ENCODE measurements at places on chromosomes 5 and 9.

- peak; percentile 69 for DNase-seq
Measured at GRCh38 chr5:76542887-76543690, 80.1 kb downstream of the F2RL2 start.

DNA sequence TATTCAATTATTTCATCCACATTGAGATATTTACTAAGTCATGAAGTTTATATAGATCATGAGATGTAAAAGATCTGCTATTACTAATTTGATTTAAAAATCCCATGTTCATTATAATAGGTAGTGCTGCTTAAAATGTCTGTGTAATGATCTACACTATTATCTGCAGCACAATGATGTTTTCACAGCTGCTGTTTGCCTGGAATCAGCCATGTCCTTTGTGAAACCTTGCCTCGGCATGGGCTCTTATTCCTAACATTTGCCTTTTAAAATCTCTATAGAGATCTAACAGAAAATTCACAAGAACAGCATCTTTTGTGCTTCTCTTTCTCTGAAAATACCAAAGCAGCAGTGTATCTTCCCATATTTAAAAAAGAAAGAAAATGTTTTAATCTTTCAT is 444.6 kb downstream of the PTPRD start:
- DNase-seq = no peak

DNA sequence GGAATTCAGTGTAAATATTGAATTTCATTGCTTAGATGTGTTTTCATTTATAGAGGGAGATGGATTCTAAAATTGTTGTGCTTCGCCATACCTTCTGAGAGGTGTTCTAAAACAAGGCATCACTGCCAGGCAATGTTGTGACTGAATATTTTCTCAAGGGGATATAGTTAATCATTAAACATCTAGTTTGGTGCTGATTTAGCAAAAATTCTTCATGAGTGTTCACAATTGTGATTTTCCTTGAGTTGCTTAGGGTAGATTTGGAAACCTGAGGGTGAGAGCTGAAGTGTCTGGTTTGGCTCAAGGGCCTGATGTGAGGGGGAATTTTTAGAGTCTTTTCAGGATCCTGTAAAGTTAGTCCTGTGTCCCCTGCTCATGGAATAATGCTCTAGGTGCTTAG is 104.5 kb downstream of the MAT2B start:
- no peak for DNase-seq

DNA sequence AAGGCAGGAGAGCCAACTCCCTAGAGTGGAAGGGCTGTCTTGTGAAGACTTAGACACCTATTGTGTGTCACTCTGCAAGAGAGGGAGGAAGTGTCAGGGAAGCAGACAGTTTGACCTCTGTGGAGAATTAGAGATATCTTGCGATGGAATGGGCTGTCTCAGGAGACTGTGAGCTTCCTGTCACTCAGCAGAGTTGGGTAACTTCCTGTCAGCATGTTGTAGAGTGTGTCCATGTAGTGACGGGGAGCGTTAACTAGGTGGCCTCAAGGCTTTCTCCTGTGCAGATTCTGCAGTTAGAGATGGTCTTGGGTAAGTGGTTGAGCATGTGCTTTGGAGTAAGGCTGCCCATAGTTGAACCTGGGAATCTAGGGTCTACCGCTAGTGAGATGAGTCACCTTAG is 136.5 kb downstream of the KIF4B start:
- no peak for DNase-seq

DNA sequence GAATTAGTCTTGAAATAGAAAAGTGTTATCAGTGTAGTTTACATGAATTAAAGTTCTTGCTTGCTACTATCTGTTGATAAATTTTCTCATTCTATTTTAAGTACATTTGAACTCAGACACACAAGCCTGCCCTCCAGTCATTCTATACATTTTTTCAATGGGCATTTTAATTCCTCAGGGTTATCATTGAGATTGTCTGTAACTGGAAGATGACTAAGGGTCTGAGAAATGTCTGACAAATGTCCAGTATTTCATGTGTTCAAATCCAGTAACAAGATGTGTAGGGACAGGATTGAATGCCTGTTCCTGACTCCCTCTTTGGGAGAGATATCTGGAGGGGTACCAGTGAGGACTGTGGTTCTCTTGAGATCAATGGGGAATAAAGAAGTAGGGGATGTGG is 223.9 kb upstream of the ADAMTSL1 start:
- no peak for DNase-seq

- DNase-seq = no peak
Measured at GRCh38 chr5:3121813-3122212, 370.3 kb upstream of the IRX2 start.

DNA sequence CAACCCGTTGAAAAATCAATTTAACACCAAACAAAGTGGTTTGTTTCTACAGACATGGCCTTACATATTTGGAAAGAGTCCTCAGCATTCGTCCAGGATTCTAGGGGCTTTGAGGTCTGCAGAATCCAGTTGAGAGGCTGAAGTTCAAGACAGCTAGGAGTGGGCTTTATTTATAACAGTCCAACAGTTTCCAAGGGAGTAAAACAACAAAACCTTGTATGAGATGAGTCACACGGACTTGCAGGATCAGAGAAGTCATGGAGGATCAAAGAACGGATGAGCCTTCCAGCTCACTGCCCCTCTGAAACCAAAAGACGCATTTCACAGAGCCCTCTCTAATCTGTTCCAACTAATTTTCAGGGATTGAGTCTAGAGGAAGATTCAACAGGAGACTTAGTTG is 11.1 kb upstream of the ESM1 start:
- no peak for DNase-seq

GRCh38 chr5:81971111-81971711 is 612 bp upstream of the ATG10 start:
- peak; percentile 4 for DNase-seq

DNA sequence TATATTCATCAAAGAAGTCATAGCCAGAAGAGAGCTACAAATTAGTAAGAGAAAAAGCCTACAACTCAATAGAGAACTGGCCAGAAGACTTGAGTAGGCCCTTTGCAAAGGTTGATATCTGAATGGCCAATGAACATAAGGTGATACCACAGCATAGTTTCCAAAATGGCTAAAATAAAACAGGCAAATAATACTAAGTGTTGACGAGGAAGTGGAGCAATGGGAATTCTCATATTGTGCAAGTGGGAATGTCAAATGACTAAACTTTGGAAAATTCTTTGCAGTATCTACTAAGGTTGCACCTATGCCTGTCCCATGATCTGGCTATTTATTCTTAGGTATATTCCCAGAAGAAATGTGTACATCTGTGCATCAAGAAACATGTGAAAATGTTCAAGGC is 48.3 kb downstream of the BOD1 start:
- DNase-seq = no peak

GRCh38 chr9:25857147-25857546 is 178.9 kb upstream of the TUSC1 start:
- DNase-seq = no peak

GRCh38 chr9:79592726-79593493 is 21.1 kb downstream of the TLE4 start:
- no peak for DNase-seq

- DNase-seq = no peak
Measured at GRCh38 chr5:127941646-127942045, 141.9 kb upstream of the SLC12A2 start.

GRCh38 chr5:142079306-142079721 is 29.3 kb upstream of the NDFIP1 start:
- DNase-seq = no peak

- no peak for DNase-seq
Measured at GRCh38 chr5:77483682-77484081, 8.4 kb downstream of the WDR41 start.

DNA sequence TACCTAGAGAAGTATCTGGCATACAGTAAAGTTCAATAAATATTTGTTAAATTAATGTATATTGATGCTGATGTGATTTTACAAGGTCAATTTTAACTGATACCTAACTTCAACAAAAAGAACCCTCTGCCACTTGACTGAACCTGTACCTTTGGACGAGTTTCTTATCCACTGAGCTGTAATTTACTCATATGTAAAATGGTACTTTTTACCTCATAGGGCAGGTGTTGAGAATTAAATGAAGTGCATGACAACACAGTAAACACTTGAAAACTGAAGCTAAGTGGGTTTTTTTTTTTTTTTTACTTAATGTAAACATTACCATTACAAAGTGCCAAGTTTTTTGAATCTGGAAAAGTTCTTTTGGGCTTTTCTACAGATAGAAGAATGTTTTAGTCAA is 15.4 kb downstream of the NIPSNAP3B start:
- no peak for DNase-seq

GRCh38 chr5:31757806-31758205 is 118.9 kb downstream of the PDZD2 start:
- no peak for DNase-seq

- DNase-seq = no peak
Measured at GRCh38 chr5:140041492-140042392, 1.4 kb downstream of the NRG2 start.

DNA sequence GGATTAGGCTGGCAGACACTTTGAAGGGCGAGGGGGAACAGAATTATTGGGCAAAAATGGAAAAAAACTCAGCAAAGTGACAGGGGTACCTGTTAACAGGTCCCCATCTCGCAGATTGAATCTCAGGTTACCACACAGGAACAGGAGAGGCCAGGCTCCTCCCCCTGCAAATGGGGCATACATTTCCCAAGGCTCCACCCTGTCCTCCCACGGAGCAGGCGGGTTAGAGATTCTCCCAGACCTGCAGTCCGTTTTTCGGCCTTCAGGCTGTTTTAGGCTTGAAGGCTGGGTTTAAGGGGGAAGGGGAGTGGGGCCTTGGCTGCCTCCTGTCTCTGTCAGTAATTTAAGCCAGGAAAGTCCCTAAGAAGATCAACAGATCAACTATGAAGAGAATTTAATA is 42.7 kb downstream of the LRRC70 start:
- no peak for DNase-seq

- peak; percentile 24 for DNase-seq
Measured at GRCh38 chr5:163506095-163506457, 657 bp downstream of the MAT2B start.

DNA sequence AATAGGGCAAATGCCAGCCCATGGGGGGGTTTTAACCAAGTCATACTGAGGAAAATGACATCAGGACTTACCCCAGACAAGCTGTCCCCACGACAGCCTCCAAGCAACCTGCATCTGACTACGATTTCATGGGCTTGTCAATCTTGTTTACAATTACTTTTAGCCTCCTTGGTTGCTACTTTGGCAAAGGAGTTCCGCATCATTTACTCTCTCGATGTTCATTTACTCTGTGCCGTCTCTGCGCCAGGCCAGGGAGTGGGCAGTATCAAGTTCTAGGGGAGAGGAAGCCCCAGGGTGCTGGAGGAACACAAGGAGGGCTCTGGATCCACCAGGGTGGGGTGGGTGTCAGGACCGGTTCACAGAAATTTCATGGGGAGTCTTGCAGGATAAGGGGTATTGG is 23.9 kb downstream of the PTPN3 start:
- DNase-seq = no peak

DNA sequence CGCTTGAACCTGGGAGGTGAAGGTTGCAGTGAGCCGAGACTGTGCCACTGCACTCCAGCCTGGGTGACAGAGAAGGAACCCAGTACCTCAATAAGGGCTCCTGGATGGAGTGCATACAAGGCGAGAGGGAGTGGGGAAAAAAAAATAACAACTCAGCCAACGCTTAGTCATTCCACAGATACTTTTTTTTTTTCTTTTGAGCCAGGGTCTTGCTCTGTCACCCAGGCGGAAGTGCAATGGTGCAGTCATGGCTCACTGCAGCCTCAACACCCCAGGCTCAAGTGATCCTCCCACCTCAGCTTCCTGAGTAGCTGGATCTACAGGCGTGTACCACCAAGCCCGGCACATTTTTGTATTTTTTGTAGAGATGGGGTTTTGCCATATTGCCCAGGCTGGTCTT is 59.5 kb upstream of the GGTA1 start:
- no peak for DNase-seq

DNA sequence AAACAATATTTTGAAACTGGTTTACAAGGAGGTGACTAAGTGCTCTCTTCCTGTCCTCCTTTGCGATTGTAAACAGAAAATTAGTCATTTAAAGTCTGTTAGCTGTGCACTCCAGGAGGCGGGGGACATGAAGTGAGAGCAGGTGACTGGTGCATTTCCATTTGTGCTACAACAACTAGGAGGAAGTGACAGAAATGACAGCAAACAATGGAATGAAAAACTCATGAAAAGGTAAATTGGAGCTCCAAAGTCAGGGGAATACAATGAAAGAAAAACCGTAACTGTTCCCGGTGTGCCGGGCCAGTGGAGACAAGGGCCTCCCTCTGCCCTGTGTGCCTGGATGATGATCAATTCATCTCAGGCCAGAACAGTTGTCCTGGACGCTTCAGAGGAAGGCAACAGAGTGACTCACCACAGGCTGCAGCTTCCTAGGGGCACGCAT is 439.9 kb downstream of the GADD45G start:
- DNase-seq = peak; percentile 21

- no peak for DNase-seq
Measured at GRCh38 chr5:69288688-69289087, 43.9 kb downstream of the CCDC125 start.

- peak; percentile 35 for DNase-seq
Measured at GRCh38 chr9:90915693-90916092, 114.1 kb downstream of the SYK start.

DNA sequence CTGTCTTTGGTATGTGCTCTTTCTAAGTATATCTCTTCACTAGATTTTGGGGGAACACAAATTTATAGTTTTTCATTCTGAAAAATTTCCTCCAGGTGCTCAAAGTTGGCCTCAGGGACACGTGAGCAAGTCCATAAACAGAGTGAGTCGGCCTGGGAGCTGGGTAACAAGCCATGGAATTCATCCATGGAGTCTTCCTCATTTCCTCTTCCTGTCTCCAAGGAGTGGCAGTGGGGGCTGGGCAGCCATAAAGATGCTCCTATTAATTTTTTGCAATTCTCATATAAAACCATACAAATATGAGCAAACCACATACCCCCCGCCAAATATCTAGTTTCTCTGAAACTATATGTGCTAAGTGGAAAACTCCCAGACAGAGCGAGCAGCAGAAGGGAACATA is 136.6 kb upstream of the OTULINL start:
- DNase-seq = no peak

DNA sequence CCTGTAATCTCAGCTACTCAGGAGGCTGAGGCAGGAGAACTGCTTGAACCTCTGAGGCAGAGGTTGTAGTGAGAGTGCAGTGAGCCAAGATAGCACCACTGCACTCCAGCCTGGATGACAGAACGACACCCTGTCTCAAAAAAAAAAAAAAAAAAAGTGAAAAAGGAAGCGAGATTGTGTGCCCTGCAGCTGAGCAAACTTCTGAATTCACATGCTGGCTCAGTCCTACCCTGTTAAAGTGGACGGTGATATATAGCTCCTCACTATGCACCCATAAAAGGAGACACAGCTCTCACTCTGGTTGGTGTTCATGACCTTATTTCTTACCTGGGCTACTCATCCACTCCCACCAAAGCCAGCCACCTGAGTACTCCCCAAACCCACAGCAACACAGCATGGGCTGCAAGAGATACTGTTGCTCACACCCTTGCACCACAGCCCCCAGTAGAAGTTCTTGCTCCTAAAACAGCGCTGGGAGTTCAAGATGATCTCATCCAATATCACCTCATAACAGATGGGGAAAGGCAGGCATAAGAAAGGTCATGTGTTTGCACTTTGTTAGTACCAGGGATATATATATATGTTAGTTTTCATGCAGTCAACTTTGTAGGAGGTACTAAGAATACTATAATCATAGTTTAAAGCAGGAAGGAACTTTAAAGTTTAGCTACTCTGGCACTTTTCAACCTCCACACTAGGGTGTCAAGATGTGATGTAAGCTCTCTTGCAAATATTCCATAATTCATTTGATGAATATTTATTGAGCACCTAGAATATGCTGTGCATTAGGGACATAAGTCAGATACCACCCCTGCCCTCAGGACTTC is 4.0 kb downstream of the TTLL11 start:
- no peak for DNase-seq

Measured in activated naive CD4-positive, alpha-beta T cell treated with Interleukin-2 at 50 U/mL for 16 hours (primary cell).